ENCODE measurements at places on chromosomes 6 and 20.

DNA sequence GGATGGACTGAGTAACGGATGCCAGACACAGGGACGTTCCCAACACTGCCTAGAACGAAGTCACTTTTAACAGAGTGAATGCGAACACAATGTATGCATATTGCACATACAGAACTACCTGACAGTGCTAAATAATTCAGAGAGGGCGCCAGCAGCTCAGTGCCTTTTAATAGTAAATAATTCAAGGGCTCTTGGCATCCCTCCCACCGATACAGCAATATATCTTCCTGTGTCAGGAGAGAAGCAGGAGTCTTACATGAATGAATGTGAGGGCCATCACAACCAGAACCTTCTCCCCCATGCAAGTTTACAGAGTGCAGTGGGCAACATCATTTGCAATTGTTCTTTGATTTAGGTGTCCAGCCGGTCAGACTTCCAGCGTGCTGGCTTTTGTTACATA is 88.4 kb upstream of the KCNG1 start:
- no peak for DNase-seq

- DNase-seq: no peak
These were observed 704 bp downstream of the TOP1 start for GRCh38 chr20:41029150-41029901.

GRCh38 chr6:105810105-105810921 is 275.8 kb upstream of the PRDM1 start:
- peak; percentile 19 for DNase-seq

DNA sequence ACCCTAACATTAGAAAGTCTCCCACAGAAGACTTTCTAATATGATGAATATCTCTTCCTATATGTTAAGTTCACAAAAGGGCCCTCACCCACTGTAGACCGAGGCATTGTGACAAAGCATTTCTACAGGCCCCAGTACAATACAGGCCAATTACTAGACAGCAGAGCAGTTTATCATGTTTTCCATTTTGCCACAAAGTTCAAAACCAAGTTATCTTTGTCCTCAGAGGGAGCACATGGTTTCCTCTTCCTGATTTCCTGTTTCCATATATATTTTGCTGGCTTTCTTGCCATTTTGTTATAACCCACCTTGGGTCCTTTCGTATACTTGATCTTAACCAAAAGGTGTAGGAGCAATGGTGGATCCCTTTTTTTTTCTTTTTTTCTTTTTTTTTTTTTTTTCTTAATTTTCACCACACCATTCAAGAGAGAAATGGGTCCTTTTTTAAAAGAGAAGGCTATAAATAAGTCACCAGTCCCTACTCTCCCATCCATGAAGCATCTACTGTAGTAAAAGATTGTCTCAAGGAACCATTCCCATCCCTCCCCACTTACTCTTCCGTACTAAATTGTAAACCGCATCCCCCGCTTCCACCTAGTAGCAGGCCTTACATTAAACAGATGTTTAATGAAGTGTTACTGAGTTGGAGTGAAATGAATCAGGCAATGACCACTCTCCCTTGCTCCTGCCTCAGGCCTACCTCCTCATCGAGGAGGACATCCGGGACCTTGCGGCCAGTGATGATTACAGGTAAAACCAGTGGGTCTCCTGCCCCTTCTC is 2.1 kb upstream of the UBE2C start:
- DNase-seq: no peak

DNA sequence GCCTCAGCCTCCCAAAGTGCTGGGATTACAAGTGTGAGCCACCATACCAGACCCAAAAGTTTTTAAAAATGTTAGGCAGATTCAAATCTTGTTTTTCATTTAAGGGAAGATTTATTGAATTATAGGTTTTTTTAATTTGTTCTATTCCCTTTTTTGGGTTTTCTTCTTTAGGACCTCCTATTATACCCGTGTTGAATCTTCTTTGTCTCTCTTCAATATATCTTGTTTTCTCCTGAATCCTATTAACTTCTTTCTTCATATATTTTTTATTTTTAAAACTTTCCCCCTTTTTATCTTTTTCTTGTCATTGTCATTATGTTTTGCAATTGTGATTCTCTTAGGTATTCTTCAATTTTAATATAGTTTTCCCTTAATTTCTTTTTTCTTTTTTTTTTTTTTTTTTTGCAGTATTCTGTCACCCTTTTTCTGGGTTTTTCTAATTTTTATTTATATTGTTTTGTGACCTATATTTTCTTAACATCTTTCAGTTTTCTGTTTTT is 45.9 kb upstream of the NOP56 start:
- no peak for DNase-seq

DNA sequence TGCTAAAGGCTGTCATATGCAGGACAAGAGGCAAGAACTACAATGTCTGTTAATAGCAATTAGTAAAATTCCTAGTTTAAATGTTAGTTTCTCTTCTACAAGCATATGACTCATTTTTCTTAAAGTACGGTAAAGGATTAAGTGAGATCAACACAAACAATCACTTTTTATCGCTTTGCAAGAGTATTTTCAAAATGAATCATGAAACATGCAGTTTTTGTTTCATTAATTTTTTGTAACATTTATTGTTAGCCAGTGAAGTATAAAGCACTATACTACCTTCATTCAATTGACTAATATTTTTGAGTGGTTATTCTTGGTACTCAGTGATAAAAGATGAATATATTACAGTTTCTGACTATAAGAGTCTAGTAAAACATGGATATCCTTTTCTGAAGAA is 138.6 kb downstream of the AHI1 start:
- no peak for DNase-seq

DNA sequence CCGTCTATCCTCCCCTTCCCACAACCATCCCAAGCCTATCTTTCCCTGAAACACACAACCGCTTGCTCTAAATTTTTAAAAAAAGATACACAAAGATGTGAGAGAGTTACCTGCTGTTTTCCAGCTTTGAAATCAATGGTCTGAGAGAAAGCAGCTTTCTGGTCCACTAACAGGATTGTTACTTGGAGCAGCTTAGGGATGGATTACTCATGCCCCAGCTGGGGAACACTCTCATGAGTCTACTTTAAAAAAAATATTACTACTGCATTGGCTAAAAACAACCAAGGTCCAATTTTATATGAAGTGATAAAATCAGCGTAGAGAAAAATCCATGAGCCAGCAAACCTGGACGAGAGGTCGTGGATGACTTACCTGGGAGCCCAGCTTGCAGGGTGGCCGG is 29.6 kb upstream of the FOXC1 start:
- no peak for DNase-seq

GRCh38 chr6:36977470-36977941 is 8.5 kb downstream of the MTCH1 start:
- no peak for DNase-seq

GRCh38 chr6:41425511-41425910 is 90.1 kb downstream of the NCR2 start:
- DNase-seq: no peak

Data from stimulated activated CD8-positive, alpha-beta memory T cell treated with anti-CD3 and anti-CD28 coated beads, Interleukin-7, amount 100 ng/mL, for 24 hours (primary cell).